Spleen (tissue), 13 donors: ENCODE measurements at places on chromosomes 1 and 21. TPM values are rescaled to one million over a fixed set of nuclear protein-coding genes. Genes with fewer than 3 reads are reported as not detected.

The IGSF3 gene
- 0.09 TPM for polyA plus RNA-seq

DNA sequence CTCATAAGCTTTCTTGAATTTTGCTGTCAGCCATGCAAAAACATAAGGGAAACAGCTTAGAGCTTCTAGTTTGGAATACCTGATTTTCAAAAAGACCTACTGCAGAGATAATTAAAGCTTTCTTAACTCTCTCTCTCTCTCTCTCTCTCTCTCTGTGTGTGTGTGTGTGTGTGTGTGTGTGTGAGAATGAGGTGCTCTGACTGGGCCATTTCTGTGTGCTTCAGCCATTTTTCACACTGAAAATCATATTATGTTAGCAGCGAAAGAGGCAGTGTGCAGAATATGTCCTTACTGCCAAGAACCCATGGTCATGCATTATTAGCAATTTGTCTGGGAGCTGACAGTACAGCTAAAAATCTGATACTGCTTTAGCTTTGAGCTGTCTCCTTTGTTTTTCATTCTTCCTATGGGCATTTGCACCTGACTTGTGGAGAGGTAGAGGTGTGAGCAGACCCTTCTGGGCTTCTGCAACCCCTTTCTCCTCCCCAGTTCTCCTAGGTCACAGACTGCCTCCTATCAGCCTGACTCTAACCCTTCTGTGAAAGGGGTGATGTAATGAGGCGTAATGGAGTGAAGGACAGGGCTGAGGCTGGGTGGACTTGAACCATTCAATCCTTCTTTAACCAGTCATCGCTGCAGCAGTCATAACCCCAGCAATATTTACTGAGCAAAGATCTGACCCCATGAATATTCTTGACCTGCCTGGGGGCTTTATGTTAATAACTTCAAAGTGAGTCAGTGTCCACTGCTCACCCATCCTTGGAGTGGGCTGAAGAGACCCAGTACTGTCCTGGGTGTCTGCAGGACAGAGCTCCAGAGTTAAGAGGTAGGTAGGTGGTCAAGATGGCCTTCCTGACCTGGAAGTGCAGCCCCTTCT is 61.2 kb downstream of the SYT6 start:
- H3K27ac ChIP-seq, result no peak overlapping the region
- no peaks in the 10 kb centered on the region for H3K36me3 ChIP-seq
- no peak overlapping the region for H3K4me3 ChIP-seq
- DNase-seq, result no peak

The PUSL1 gene
- polyA plus RNA-seq, result 17.8 TPM

The BGLAP gene
- 2.4 TPM for polyA plus RNA-seq

The NLRP3 gene
- polyA plus RNA-seq, result 3.4 TPM

DNA sequence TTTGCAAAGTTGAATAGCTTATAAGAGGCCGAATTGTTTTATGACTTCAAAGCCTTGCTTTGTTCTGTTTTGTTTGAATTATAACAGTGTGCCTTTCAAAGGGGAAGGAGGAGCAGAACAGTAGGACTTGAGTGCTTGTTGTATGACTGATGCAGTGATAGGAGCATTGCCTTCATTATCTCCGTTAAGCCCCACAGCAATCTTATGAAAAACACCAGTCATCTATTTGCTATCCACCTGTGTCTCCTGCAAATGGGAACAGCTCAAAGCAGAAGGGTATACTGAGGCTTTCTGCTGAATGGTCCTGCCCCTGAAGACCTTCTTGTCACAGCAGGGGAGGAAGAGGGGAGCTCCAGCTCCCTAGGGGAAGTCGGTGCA is 127.5 kb downstream of the RNF220 start:
- no peak overlapping the region for H3K4me3 ChIP-seq
- H3K27me3 ChIP-seq, result no peaks in the 10 kb centered on the region
- H3K4me1 ChIP-seq, result no peaks in the 10 kb centered on the region
- DNase-seq, result no peak
- no peak overlapping the region for H3K27ac ChIP-seq

DNA sequence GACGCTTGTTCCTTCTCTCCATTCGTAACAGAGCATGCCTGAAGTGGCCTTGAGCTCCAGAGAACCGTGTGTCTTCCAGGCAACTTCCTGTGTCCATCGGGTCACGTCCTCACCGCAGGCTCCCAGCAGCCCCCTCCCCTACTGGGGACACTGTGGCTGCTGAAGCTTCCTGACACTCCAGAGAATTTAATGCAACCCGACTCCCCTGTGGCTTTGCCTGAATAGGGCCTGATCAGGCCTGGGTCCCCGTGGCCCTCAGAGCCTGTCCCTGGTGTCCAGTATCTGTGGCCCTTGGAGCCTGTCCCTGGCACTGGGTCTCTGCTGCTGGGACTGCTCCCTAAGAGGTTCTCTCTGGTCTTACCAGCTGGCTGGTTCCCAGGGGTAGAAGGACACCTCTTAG is 219.7 kb upstream of the VAMP3 start:
- no peak overlapping the region for H3K4me3 ChIP-seq
- peak overlapping the region; percentile 68 for H3K27ac ChIP-seq
- peaks cover 22% of the 10 kb centered on the region for H3K4me1 ChIP-seq
- peak; percentile 45 for DNase-seq
- H3K36me3 ChIP-seq, result no peaks in the 10 kb centered on the region

- H3K4me3 ChIP-seq, result no peak overlapping the region
- peaks cover 5% of the 10 kb centered on the region for H3K27me3 ChIP-seq
- DNase-seq, result no peak
- H3K36me3 ChIP-seq, result no peaks in the 10 kb centered on the region
Observed at GRCh38 chr21:37603129-37603528, 236.6 kb downstream of the DYRK1A start.

DNA sequence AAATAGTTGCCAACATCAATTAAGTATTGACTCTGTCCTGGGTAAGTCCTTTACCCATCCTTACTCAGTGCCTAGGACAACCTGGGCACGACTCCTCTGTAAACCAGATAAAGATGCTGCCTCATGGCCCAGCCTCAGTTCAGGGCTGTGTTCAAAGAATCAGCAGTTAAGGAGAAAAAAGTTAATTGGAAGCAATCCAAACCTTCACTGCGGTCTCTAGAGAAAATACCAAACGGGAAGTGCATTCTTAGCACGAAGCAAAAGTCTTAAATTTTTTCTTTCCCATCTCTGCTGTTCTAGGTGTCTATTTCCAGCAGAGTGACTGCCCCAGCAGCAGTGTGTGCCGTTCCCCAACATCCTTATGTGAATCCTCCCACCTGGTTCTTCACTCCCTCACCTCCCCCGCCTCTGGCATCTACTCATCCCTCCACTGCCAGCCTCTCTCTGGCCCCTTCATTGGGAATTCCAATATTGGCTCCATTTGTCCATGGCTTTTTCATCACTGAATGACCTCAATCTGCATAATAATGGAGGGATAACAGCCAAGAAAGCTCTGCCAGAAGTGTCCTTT is 23.2 kb downstream of the KANK4 start:
- DNase-seq, result no peak
- H3K27ac ChIP-seq, result no peak overlapping the region
- peaks cover 25% of the 10 kb centered on the region for H3K27me3 ChIP-seq
- peaks cover 10% of the 10 kb centered on the region for H3K4me1 ChIP-seq
- H3K36me3 ChIP-seq, result no peaks in the 10 kb centered on the region

DNA sequence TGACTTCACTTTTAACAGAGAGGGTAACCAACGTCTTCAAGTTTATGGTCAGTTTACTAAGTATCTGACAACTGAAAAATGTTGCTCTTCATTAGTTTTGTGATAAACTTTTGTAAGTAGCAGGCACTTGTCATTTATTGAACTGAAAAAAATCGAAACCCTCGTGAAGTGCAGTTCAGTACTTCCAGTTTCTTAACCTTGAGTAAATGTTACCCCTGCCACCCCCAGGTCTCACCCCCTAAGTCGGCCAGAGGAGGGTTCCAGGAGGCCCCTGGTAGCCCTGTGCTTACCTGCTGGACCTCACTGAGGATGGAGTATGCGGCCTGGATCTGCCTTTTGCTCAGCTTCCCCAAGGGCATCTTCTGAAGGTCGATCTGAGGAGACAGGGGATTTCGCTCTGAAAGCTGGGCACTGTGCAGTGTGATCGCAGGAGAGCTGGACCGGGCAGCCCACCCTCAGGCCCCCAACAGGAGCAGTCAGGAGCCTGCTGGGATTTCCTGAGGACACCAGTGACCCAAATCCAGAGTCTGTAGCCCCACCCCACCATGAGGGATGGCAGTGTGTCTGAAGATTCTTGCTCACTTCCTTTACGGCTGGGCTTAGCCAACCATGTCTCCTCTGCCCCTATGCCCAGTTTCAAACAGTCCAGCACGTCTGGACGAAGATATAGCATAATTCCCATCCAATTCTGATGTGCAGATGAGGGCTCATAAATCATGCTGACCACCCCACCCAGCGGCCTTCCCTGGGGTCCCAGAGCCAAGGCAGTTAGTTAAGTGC is 37.6 kb downstream of the PARP1 start:
- no peaks in the 10 kb centered on the region for H3K4me1 ChIP-seq
- no peak overlapping the region for H3K4me3 ChIP-seq
- DNase-seq, result no peak
- peaks cover 93% of the 10 kb centered on the region for H3K36me3 ChIP-seq

DNA sequence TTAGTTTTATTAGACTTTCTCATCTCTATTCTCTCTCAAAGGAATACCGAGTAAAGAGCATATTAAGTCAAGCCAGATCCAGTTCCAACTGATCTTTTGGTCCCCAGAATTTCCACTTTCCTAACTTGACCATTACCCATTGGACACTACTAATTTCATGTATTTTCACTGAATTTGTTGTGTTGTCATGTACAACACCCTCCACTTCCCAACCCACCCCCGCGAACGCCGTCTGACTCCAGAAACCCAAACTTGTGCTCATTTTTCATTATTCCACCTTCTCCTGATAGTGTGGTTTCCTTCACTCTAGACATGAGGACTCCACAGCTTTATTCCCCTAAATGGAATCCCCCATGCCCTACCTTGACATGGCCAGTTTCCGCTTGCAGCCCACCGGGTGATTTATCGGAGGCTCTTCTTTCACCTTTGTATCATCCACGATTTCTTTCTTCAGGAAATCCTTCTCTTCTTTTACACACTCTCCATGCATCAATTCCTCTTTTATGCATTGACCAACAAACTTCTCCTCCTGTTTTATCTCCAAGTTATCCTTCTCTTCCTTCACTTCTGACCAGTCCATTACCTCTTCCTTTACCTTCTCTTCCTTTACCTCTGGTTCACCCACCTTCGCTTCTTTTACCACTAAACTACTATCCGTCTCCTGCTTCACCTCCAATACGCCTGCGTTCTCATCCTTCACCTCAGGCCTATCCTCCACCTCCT is 805 bp downstream of the ZNHIT6 start:
- H3K27me3 ChIP-seq, result no peaks in the 10 kb centered on the region
- DNase-seq, result no peak
- peak overlapping the region; percentile 73 for H3K4me3 ChIP-seq
- peaks cover 11% of the 10 kb centered on the region for H3K36me3 ChIP-seq

GRCh38 chr1:234413485-234413884 is 40.2 kb downstream of the COA6 start:
- H3K27ac ChIP-seq, result no peak overlapping the region
- H3K4me1 ChIP-seq, result no peaks in the 10 kb centered on the region
- no peak for DNase-seq
- H3K27me3 ChIP-seq, result no peaks in the 10 kb centered on the region
- no peak overlapping the region for H3K4me3 ChIP-seq
- H3K36me3 ChIP-seq, result peaks cover 93% of the 10 kb centered on the region

The FCRL2 gene
- polyA plus RNA-seq, result 236 TPM

- no peak overlapping the region for H3K4me3 ChIP-seq
- no peak for DNase-seq
- no peak overlapping the region for H3K27ac ChIP-seq
- H3K27me3 ChIP-seq, result no peaks in the 10 kb centered on the region
- H3K36me3 ChIP-seq, result no peaks in the 10 kb centered on the region
Observed at GRCh38 chr21:17709266-17709611, 96.5 kb upstream of the BTG3 start.

The HTR6 gene
- polyA plus RNA-seq, result 0.06 TPM

- no peak overlapping the region for H3K4me3 ChIP-seq
- no peaks in the 10 kb centered on the region for H3K36me3 ChIP-seq
- DNase-seq, result no peak
Observed at GRCh38 chr1:29282135-29282923, 46.0 kb downstream of the PTPRU start.

The VPS45 gene
- polyA plus RNA-seq, result 16.2 TPM

DNA sequence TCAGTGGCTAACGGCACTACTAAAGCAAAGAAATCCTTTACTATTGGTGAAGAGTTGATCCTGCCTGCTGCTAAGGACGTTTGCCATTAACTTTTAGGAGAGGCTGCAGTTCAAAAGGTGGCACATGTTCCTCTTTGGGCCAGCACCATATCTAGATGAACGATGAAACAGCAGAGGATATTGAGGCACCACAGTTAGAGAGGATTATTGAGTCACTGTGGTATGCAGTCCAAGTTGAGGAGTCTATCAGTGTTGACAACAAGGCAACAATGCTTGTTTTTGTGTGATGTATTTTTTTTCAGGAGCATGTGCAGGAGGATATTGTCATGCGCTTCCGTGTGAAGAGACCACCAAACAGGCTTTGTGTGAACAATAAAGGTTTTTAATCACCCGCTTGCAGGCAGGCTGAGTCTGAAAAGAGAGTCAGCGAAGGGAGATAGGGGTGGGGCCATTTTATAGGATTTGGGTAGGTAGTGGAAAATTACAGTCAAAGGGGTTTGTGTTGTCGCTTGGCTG is 80.9 kb downstream of the UCHL5 start:
- no peaks in the 10 kb centered on the region for H3K36me3 ChIP-seq
- H3K4me1 ChIP-seq, result no peaks in the 10 kb centered on the region
- H3K27me3 ChIP-seq, result no peaks in the 10 kb centered on the region
- H3K27ac ChIP-seq, result no peak overlapping the region
- H3K4me3 ChIP-seq, result no peak overlapping the region
- DNase-seq, result no peak

The S100A12 gene
- 567 TPM for polyA plus RNA-seq

The OPTC gene
- not detected for polyA plus RNA-seq

DNA sequence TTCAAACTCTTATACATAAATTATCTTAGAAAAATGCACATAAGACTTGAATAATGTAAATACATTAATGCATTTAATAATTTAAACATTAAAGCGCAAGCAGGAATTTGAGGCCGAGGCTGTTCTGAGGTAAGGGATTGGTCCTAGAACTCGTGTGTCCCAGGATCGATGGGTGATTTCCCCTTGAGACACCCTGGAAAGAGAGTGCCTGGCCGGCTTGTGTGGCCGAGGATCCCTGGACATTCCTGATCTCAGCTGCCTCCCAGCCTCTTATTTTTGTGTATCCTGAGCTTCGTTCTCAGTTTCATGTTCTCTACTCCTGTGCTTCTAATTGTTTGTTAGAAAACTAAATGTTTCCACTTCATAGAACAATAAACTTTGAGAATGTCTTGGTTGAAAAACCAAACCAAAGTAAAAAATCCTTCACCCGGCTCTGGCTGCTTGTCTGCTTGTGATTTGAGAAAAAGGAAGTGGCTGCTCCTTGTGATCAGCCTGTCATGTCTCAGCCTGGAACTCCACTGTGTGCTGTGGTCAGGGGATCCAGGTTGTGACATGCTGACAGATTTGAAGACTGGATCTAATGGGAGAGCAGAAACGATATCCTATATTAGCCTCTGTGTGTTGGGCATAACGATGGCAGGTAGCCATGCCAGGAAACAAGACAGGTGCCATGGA is 40.7 kb downstream of the PEX14 start:
- no peaks in the 10 kb centered on the region for H3K27me3 ChIP-seq
- H3K27ac ChIP-seq, result no peak overlapping the region
- peaks cover 59% of the 10 kb centered on the region for H3K4me1 ChIP-seq
- H3K36me3 ChIP-seq, result no peaks in the 10 kb centered on the region
- H3K4me3 ChIP-seq, result no peak overlapping the region

The KCNT2 gene
- polyA plus RNA-seq, result 0.13 TPM
